ENCODE measurements at places on chromosomes 4 and X.

DNA sequence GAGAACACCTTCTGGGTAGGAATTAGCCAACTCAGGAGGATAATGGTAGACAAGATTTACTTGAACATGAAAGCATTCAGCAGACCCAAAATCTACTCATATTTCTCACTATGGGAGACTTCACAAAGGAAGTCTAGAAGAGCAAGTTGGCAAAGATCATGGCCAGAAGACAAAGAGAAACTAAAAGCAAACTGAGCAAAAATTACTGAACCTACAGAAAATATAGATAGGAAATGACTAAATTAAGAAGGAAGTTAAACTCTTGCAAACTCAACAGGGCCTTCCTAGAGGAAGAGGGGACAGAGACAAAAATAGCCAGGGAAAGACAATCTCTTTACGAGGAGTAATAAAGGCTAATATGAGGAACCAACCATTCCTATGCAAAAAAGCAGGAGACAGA, 18.7 kb downstream of the CORIN start:
- DNase-seq = no peak

DNA sequence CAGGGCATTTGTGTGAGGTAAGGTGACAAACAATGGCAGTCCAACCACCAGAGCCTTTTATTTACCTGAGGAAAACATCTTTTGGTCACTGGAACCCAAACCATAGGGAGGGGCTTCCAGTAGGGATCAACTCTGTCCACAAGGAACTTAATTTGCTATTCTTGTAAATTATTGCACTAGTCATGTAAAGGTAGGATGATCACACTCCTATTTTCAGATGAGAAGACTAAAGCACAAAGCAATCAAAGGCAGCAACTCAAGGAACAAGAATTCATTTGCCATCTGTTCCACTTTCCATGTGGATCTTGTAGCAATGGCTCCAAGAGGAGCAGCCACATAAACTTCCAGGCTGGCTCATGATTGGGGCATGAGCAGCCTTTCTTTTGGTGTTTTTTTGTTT, 35.3 kb downstream of the CD99L2 start:
- no peak for DNase-seq

GRCh38 chrX:38426785-38427184, 74.4 kb downstream of the OTC start:
- DNase-seq = no peak

- DNase-seq = no peak
These were observed 57.4 kb upstream of the SORBS2 start for GRCh38 chr4:185869427-185869826.

GRCh38 chrX:116379854-116380253, 56.6 kb upstream of the SLC6A14 start:
- no peak for DNase-seq

GRCh38 chr4:164847016-164847415, 30.0 kb upstream of the APELA start:
- no peak for DNase-seq

GRCh38 chr4:3287271-3287971, 5.4 kb upstream of the RGS12 start:
- no peak for DNase-seq

DNA sequence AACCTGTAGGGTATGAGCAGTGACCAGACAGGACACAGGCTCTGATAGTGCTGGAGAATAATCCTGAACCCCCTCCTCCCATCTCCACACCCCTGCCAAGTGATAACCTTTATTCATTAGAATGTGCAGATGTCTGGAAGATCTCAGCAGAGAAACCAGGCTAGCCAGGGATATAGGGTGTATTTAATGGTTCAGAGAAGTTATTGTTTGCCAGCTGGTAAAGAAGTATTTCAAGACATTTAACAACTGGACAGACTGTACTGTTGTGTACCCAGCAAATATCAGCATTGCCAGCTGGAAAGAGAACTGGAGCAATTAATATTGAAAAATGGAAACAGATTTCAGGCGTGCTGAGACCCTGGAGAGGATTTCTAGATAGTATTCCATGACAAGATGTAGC, 94.5 kb downstream of the RASGEF1B start:
- no peak for DNase-seq

GRCh38 chrX:123361371-123361770, 177.3 kb downstream of the GRIA3 start:
- DNase-seq = no peak

- no peak for DNase-seq
These were observed at the start of gene EDNRA for GRCh38 chr4:147480891-147481576. Gene EDNRA (plus strand): TSS chr4:147481097. CDS start chr4:147485682, 4,585 bp downstream.

- DNase-seq = no peak
These were observed 38.5 kb upstream of the IL13RA1 start for GRCh38 chrX:118688935-118689334.
